ENCODE measurements at places on chromosomes 1 and 21. TPM values are rescaled to one million over a fixed set of nuclear protein-coding genes. Genes with fewer than 3 reads are reported as not detected.

The PROK1 gene
- not detected for total RNA-seq

The TPTE gene
- not detected for total RNA-seq

The LYPD8 gene
- total RNA-seq, result not detected

The ATP1A4 gene
- total RNA-seq, result not detected

DNA sequence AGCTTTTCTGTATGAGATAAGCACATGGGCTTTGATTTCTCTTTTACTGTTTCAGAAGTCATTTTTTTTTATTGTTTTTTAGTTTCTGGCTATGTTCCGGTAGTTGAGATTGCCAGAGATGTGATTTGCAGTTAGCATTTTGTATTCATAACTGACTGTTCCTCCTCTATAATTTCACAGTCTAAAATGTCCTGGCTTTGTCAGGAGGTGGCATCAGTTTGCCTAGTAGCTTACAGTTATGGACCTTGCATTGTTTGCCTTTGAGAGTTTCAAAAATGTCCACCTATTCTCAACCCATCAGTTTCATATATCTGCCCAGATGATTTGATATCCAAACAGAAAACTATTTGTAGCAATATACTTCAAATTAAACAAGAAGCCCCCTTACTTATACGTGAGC is 39.5 kb upstream of the ST6GALNAC3 start:
- no peaks in the 10 kb centered on the region for H3K4me1 ChIP-seq
- H3K4me3 ChIP-seq, result no peak overlapping the region
- H3K27me3 ChIP-seq, result no peaks in the 10 kb centered on the region
- H3K36me3 ChIP-seq, result no peaks in the 10 kb centered on the region
- no peak overlapping the region for H3K27ac ChIP-seq

GRCh38 chr1:164628772-164629171 is 69.8 kb downstream of the PBX1 start:
- no peaks in the 10 kb centered on the region for H3K36me3 ChIP-seq
- no peaks in the 10 kb centered on the region for H3K4me1 ChIP-seq
- no peak for DNase-seq
- no peak overlapping the region for H3K27ac ChIP-seq
- no peaks in the 10 kb centered on the region for H3K27me3 ChIP-seq

GRCh38 chr1:182889997-182890396 is 50.9 kb downstream of the DHX9 start:
- peaks cover 38% of the 10 kb centered on the region for H3K36me3 ChIP-seq
- DNase-seq, result no peak
- no peak overlapping the region for H3K4me3 ChIP-seq
- H3K4me1 ChIP-seq, result peaks cover 3% of the 10 kb centered on the region
- no peak overlapping the region for H3K27ac ChIP-seq

DNA sequence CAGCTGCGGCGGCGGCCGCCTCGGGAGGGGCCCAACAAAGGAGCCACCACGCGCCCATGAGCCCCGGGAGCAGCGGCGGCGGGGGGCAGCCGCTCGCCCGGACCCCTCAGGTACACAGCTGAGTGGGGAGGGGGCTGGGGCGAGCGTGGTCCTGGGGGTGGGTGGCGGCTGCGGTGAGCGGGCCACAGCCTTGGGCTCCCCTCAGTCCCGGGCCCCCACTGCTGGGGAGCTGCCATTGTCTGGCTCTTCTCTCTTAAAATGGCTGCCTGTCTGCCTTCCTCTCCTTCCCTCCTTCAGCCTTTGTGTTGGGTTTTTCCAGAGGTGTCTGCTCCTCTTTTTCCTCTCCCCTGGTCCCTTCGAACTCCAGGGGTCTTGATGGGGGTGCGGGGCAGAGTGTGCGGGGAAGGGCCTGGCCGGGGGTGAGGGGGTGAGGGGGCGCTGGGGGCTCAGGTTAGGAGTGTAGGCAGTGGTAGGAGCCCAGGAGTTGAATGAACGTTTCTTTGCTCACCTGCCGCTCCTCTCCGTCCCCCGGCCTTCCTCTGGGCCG is 1.7 kb downstream of the ARID1A start:
- peak; percentile 50 for DNase-seq
- H3K4me1 ChIP-seq, result peaks cover 63% of the 10 kb centered on the region
- peak overlapping the region; percentile 79 for H3K4me3 ChIP-seq
- H3K27me3 ChIP-seq, result no peaks in the 10 kb centered on the region

DNA sequence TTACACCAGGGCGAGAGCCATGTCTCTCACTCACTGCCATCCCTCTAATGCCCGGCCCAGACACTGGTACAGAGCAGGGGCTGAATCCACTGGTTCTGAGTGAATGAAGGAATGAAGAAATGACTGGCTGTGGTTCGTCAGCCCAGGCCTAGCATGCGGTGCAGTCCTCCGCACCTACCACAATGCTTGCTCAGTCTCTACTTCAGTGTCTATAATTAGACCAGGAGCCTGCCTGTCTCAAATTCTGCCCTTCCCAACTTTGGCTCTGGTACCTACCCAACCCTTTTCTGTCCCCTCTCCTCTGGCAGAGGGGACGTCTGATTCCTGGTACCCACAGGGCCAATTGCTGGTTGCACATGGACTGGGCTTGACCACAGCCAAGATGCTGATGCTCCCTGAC is 118.2 kb upstream of the GRIK3 start:
- no peaks in the 10 kb centered on the region for H3K36me3 ChIP-seq
- H3K27ac ChIP-seq, result no peak overlapping the region
- no peaks in the 10 kb centered on the region for H3K4me1 ChIP-seq
- no peak for DNase-seq

GRCh38 chr1:223682502-223682901 is 17.0 kb upstream of the CAPN8 start:
- no peak overlapping the region for H3K27ac ChIP-seq
- no peaks in the 10 kb centered on the region for H3K36me3 ChIP-seq
- H3K4me3 ChIP-seq, result no peak overlapping the region

GRCh38 chr1:27811741-27812500 is 18.7 kb upstream of the PPP1R8 start:
- no peak for DNase-seq
- peaks cover 4% of the 10 kb centered on the region for H3K4me1 ChIP-seq
- no peak overlapping the region for H3K27ac ChIP-seq
- H3K36me3 ChIP-seq, result peaks cover 13% of the 10 kb centered on the region

GRCh38 chr1:119687434-119688079 is 24.2 kb upstream of the PHGDH start:
- H3K4me1 ChIP-seq, result no peaks in the 10 kb centered on the region
- no peaks in the 10 kb centered on the region for H3K36me3 ChIP-seq
- DNase-seq, result no peak
- H3K27ac ChIP-seq, result no peak overlapping the region
- H3K27me3 ChIP-seq, result peaks cover 15% of the 10 kb centered on the region

DNA sequence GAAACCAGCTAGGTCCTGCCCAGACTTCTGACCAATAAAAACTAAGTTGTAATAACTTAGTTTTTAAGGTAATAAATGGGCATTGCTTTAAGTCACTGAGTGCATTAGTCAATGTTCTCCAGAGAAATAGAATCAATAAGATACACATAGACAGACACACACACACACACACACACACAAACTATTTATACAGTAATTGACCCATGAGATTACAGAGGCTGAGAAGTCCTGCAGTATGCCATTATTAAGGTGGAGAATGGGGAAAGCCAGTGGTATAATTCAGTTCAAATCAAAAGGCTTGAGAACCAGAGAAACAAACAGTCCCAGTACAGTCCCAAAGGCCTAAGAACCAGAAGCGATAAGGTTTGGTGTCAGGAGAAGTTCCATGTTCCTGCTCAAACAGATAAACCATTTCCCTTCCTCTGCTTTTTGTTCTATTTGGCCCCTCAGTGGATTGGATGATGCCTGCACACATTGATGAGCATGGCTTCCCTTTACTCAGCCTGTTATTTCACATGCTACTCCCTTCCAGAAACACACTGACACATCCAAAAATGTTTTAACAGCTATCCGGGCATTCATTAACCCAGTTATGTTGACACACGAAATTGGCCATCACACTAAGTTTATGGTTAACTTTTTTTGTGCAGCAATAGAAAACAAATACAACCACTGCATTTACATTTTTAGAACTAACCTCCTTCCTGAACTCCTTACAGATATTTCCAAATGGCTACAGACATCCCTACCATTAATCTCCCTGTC is 828.2 kb upstream of the NCAM2 start:
- H3K27ac ChIP-seq, result no peak overlapping the region
- H3K4me1 ChIP-seq, result no peaks in the 10 kb centered on the region
- DNase-seq, result no peak
- no peaks in the 10 kb centered on the region for H3K27me3 ChIP-seq
- H3K4me3 ChIP-seq, result no peak overlapping the region

Measured in osteoblast (primary cell).